ENCODE measurements at places on chromosomes 7 and 10. TPM values are rescaled to one million over a fixed set of nuclear protein-coding genes. Genes with fewer than 3 reads are reported as not detected.

Gene IL6
- total RNA-seq = 37.4 TPM

Gene PLEKHS1
- not detected for total RNA-seq

Gene CLCN1
- under 0.01 TPM for total RNA-seq

Gene CYP2C19
- not detected for total RNA-seq

Gene SPOCK2
- 0.36 TPM for total RNA-seq

Gene SPDYE1
- not detected for total RNA-seq

Gene PODXL
- 1.4 TPM for total RNA-seq

Gene MDFIC
- 81.3 TPM for total RNA-seq

Gene PALD1
- 0.29 TPM for total RNA-seq

Gene CTAGE15
- total RNA-seq = not detected

Gene NHLRC2
- total RNA-seq = 16.2 TPM

Gene AKR1C1
- total RNA-seq = 140 TPM

Gene SLC39A12
- total RNA-seq = not detected

Gene AGR2
- total RNA-seq = not detected

Gene ADCY1
- total RNA-seq = 0.59 TPM

Gene MSMB
- total RNA-seq = not detected

Gene MALRD1
- total RNA-seq = 2.9 TPM

Gene CYP2E1
- 1.8 TPM for total RNA-seq

Gene PBLD
- total RNA-seq = 13.4 TPM

Gene C10orf67
- total RNA-seq = not detected

Gene NPC1L1
- not detected for total RNA-seq

Gene KAT6B
- total RNA-seq = 30.9 TPM

Gene ING3
- 17.7 TPM for total RNA-seq

Gene PDE1C
- total RNA-seq = 143 TPM
